Hematopoietic multipotent progenitor cell treated with erythropoietin and hydrocortisone succinate and interleukin-3 and kit ligand, for 6 days (in vitro differentiated cells): ENCODE measurements at places on chromosomes 2 and 18.

DNA sequence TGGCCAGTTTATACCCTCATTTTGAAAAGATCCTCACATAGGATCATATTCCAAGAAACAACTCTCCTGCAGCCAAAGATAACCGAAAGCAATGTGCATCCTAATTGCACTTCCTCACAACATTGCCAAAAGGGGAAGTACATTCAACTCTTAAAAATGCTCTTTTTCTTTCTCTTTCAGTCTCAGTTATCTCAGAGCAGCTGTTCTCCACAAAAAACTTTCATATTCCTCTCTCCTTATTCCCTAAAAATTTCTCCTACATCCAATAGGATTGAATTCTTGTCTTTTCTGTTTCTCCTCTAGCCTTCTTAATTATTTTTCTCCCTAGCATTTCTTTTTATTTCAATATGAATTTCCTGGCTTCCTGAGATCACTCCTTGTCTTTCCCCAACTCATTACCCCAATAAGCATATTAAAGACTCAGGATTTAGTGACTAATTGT is 7.4 kb upstream of the VRK2 start:
- peak; percentile 71 for DNase-seq

- no peak for DNase-seq
Observed at GRCh38 chr2:65856928-65857327, 424.5 kb upstream of the SPRED2 start.

DNA sequence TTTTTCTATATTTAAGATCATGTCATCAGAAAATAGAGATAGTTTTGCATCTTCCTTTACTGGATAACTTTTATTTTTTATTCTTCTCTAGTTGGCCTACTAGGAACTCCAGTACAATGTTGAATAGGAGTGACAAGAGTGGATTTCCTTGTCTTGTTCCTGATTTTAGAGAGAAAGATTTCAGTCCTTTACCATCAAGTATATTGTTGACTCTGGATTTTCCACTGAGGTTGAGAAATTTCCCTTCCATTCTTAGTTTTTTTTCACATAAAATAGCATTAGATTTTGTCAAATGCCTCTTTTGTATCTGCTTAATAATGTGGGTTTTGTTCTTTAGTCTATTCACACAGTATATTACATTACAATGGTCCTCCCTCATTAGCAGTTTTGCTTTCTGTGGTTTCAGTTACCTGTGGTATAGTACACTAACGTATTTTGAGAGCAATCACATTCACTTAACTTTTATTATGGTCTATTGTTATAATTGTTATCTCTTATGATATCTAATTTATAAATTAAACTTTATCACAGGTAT is 105.5 kb downstream of the THADA start:
- DNase-seq: no peak

GRCh38 chr2:112143150-112143549 is 5.0 kb downstream of the FBLN7 start:
- no peak for DNase-seq

- DNase-seq: no peak
Observed at GRCh38 chr2:29749843-29750242, 171.5 kb downstream of the ALK start.

- no peak for DNase-seq
Observed at GRCh38 chr2:170227951-170228350, 50.0 kb downstream of the MYO3B start.

DNA sequence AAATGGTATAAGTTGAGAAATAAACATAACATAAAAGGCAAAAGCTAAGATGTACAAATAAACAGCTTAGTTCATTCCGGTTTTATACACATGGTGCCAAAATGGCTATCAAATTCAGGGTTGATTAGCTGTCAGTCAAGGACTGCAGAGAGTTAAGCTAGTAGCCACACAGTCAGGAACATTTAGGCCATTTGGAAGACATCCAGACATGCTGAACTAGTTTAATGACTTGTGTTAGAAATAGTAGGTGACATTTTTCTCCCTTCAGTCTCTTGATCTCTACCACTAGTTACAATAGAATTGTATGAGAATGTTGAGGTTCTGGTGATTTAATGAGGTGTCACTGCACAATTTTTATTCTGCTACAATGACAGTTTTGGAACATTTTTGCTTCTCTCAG is 394.4 kb upstream of the SPHKAP start:
- no peak for DNase-seq

DNA sequence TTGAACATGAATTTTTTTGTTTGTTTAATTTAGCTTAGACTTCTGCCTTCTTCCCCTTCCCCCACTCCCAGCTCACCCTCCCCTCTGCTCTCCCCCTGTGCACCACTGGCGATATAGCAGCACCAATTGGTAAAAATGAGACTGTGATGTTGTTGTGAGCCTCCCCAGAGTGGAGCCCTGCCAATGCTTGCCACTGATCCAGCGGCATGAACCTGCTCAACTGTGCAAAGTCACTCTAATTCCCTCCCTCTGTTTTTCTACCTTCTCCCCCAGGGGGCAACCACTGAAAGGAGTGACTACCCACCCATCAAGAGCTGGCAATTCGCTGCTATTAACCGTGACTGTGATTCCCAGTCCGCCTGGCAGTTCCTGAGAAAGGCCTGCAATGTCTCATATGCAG is 30.2 kb downstream of the KLHL14 start:
- DNase-seq: no peak

GRCh38 chr18:26089293-26090129 is 902 bp downstream of the SS18 start:
- peak; percentile 57 for DNase-seq

DNA sequence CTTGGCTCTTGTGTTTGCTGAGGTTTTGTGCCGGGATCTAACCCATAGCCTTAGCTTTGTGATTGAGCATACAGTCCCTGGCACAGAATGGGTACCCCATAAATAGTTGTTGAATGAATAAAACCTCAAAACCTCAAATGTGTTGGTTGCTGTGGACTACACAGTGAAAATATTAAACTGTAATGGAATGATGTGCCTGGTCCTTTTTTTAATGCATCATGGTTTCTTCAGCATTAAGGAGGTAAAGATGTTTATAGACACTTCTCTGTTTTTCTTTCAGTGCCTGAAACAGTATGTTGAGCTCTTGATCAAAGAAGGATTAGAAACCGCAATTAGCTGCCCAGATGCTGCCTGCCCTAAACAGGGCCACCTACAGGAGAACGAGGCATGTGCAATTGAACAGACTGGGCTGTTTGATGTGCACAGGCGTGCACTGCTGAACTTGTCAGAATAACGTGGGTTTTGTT is 97.0 kb downstream of the RNF144A start:
- DNase-seq: peak; percentile 88
